NCI-H345 (cell line): ENCODE measurements at places on chromosomes 13 and 19.

DNA sequence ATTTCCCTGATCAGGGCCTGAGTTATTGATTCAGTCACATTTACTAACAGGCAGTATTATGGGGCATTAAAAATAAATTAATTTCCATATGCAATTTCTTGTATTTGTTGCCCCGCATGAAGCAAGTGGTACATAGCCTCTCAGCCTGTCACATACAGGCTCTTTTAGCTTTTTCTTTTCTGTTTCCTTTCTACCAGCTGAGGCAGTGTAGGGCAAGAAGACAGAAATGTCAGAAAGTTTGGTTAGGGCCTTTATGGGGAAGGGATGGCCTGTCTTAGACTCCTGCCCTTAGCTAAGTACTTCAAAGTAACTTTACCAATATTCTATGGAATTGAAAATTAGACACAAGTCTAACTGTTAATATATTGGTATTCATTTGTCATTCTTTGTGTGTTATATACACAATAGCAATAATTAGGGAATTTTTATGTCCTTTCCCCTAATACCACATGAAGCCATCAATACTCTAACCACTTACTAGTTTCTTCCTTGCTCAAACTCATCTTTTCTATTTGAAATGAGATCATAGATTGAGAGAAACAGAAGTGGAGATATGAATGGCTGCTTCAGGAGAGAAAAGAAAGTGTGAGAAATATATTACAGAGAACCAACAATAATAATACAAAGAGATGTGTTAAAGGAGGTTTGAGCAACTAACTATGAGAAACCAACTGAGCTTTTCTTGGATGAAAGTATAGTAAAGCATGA is 669.6 kb downstream of the PCDH17 start:
- DNase-seq: no peak

- no peak for DNase-seq
These were observed 8.1 kb downstream of the URAD start for GRCh38 chr13:27980280-27980998.

- peak; percentile 80 for DNase-seq
These were observed 15.6 kb downstream of the NUCB1 start for GRCh38 chr19:48915757-48916156.

DNA sequence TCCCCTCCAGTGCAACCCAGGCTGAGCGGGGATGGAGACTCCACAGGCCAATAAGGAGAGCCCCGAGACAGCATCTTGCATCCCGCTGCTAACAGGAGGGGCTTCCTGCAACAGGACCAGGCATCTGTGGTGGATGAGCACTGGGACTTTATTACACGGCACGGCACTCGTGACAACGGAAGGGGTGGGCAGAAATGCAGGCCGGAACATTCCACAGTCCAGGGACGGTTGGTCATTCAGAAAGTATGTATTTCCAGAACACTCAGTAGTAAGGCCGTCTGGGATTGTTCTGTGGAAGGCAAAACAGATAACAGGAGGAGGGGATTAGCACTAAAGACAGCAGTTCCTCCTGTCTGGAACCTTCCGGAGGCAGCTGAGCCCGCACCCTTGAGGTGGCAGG is 3.3 kb upstream of the TM6SF2 start:
- DNase-seq: no peak

DNA sequence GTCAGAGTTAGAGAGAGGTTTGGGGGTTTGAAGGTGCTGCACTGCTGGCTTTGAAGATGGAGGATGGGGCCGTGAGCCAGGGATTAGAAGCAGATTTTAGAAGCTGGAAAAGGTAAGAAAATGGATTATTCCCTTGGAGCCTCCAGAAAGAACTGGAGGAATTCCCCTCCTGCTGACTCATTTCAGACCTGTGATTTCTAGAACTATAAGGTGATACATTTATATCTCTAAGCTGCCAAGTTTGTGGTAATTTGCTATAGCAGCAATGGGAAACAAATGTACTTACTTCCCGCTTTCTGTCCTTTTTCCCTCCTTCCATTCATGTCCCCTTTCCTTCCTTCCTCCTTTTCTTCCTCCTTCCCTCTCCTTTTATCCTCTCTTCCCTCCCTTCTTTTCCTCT is 78.5 kb upstream of the PCDH8 start:
- DNase-seq: no peak

- DNase-seq: no peak
These were observed 37.1 kb upstream of the OLFM4 start for GRCh38 chr13:52991344-52992020.

DNA sequence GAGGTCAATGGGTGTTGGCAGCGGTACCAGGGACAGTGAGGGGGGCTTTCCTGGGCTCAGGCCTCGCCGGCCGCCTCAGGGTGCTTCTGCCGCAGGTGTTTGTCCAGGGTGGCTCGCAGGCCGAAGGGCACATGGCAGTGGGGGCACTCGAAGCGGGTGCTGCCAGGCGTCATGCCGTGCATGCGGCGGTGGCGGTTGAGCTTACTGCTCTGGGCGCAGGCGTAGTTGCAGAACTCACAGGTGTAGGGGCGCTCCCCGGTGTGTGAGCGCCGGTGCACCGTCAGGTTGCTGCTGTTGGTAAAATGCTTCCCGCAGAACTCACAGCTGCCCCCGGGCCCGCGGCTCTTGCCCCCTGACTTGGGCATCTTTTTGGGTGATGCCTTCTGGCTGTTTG is 4.7 kb downstream of the ZNF296 start:
- no peak for DNase-seq

DNA sequence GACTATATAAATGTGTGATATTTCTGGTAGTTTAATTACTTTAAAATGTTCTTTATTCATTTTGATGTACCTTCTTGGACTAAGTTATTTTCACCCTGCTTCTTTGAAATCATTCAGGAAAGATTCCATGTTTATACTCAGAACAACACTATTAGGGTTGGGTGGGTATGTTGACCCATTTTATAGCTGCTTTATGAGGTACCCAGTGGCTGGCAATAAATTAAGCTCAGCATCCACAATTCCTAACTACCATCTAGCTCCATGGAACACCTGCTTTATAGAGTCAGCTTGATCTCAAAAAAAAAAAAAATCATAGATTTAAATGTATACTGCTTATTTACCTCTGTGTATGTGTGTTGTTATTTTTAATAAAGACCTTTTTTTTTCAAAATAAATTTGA is 78.9 kb upstream of the ZNF91 start:
- DNase-seq: no peak
